A549 treated with CpdA at 1 μM for 4 hours (cell line): ENCODE measurements at places on chromosomes 5 and 9. TPM values are rescaled to one million over a fixed set of nuclear protein-coding genes. Genes with fewer than 3 reads are reported as not detected.

Gene PAEP
- 0.14 to 0.27 TPM (median 0.21 TPM) in 3 of 5 replicates, not detected in the others for total RNA-seq

Gene SLC6A7
- 0.01 to 0.07 TPM in 2 of 5 replicates, not detected in the others for total RNA-seq

Gene NTMT1
- 89.4 to 107 TPM (median 97.7 TPM) in 5 replicates for total RNA-seq

Gene PRUNE2
- 0.01 TPM in 1 of 5 replicates, not detected in the others for total RNA-seq

Gene PTCD2
- 10.4 to 11.7 TPM (median 10.9 TPM) in 5 replicates for total RNA-seq

Gene WNT8A
- total RNA-seq, result not detected in 5 replicates

Gene CCNO
- 5.4 to 10.2 TPM (median 8.9 TPM) in 5 replicates for total RNA-seq

Gene ZNF354C
- 0.80 to 1.0 TPM (median 0.87 TPM) in 5 replicates for total RNA-seq

Gene ZBTB43
- total RNA-seq, result 5.4 to 8.6 TPM (median 6.2 TPM) in 5 replicates

Gene SPDL1
- 74.6 to 125 TPM (median 81.8 TPM) in 5 replicates for total RNA-seq

Gene CSF1R
- total RNA-seq, result 0.07 to 0.23 TPM (median 0.15 TPM) in 4 of 5 replicates, not detected in the other

Gene FAM78A
- 0.23 to 1.1 TPM (median 0.52 TPM) in 5 replicates for total RNA-seq

Gene GFPT2
- 44.2 to 56.0 TPM (median 51.8 TPM) in 5 replicates for total RNA-seq

Gene SEC24A
- 13.5 to 15.7 TPM (median 14.7 TPM) in 5 replicates for total RNA-seq

Gene MYOT
- not detected in 5 replicates for total RNA-seq

Gene LURAP1L
- total RNA-seq, result 11.3 to 15.5 TPM (median 13.3 TPM) in 5 replicates

Gene TRIM14
- total RNA-seq, result 9.8 to 12.9 TPM (median 11.6 TPM) in 5 replicates

Gene TMEM171
- total RNA-seq, result 3.9 to 6.9 TPM (median 4.9 TPM) in 5 replicates

Gene TPPP
- 4.7 to 5.2 TPM (median 4.9 TPM) in 5 replicates for total RNA-seq

Gene IFNA21
- not detected in 5 replicates for total RNA-seq

Gene GLRA1
- not detected in 5 replicates for total RNA-seq

Gene PCDHGA7
- total RNA-seq, result 0.72 to 1.3 TPM (median 0.96 TPM) in 5 replicates

Gene PCDHB16
- 0.05 to 0.10 TPM (median 0.08 TPM) in 4 of 5 replicates, not detected in the other for total RNA-seq

Gene SPINK6
- 0.26 to 1.4 TPM (median 0.37 TPM) in 5 replicates for total RNA-seq
